WTC11 (cell line): ENCODE measurements at places on chromosomes 3 and 15.

- no peak for DNase-seq
Observed at GRCh38 chr3:160473978-160474377, 24.4 kb upstream of the TRIM59 start.

- DNase-seq, result no peak
Observed at GRCh38 chr3:146739203-146739671, 134.1 kb upstream of the PLSCR5 start.

GRCh38 chr15:99969261-99969920, 236.2 kb upstream of the LYSMD4 start:
- DNase-seq, result no peak

- DNase-seq, result no peak
Observed at GRCh38 chr3:172974969-172975368, 166.1 kb downstream of the SPATA16 start.

GRCh38 chr15:92231461-92231860, 162.2 kb upstream of the ST8SIA2 start:
- no peak for DNase-seq

DNA sequence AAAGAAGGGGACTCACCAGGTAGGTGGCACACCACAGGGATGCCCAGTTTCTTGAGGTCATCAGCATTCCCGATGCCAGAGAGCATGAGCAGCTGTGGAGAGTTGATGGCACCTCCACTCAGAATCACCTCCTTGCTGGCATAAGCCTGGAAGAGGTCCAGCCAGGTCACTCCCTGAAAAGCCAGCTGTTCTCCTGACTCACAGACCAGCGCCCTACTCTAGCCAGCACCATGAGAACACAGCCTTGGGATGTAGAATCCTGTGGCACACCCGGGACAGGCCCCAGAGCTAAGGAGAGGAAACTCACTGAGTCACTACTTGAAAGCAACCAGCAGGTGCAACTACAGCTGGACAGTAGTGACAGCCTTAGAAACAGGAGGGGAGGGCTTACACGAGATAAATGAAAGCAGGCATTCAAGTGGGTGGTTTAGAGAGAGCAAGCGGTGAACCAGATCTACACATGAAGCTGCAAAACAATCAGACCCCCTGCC, 24.5 kb downstream of the CHDH start:
- DNase-seq, result no peak

GRCh38 chr15:40388941-40389823, 6.7 kb downstream of the KNSTRN start:
- DNase-seq, result no peak

DNA sequence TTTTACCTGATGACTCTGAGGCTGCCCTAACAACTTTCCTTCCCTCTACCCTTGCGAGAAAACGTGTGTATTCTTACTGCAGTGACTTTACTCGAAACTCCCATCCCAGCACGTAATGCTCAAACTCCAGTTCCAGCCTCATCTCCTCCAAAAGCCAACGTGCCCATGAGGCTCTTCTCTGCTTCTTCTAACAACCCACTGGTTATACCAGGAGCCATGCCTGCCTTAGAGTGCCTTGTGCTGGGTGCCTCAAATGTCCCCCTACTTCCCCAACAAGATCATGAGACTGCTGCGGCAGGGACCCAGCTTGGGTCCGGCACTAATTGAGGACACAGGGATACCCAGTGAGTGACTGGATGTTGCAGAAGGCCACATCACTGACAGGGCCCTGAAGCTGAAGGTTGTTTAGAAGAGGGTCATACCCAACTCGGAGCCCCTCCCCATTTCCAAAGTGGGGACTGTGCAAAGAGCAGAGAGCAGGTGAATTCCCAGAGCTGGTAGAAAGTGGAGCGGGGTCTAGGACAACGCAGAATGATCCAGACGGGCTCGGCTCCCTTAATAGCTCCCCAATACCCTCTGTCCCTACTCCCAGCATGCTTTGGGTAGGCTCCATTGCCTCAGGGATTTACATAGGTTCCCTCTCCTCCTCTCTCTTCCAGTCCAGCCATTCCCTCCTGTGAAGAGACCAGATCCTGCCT, 71.4 kb downstream of the BDH1 start:
- DNase-seq, result no peak

DNA sequence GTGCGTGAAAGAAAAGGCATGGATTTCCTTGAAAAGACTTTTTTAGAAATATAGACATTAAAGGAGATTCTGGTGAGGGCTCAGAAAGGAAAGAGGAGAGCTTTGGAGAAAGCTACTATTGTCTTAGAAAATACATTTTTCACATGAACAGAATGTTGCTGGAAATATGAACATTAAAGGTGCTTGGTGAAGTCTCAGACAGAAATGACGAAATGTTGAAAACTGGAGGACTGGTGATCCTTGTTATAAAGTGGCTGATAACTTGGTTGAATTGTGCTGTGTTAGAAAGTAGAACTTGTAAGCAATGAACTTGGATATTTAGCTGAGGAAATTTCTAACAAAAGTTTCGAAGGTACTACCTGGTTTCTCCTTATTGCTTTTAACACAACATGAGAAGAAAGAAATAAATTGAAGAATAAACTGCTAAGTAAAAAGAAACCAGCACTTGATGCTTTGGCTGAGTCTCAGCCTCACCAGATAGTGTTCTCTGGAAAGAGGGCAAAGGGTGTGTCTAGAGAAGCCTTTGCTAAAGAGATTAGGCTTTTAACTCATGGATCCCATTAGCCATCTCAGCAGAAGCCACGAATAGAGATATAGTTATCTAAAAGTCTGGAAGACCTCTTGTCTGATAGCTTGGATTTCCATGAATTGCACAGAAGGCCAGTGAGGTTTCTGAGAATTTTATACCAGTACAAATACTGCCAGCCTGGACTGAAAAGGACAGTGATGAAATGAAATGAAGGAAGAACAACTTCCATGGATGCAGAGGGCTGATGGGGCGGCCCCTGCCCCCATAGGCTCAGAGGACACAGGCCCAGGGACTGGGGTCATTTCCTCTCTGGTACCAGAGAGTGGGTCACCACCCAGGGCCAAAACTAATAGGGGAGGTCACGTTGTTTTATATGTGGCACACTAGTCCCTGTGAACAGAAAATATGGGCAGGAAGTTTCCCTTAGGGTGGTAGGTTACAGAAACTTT, 91.5 kb downstream of the RPL22L1 start:
- no peak for DNase-seq

DNA sequence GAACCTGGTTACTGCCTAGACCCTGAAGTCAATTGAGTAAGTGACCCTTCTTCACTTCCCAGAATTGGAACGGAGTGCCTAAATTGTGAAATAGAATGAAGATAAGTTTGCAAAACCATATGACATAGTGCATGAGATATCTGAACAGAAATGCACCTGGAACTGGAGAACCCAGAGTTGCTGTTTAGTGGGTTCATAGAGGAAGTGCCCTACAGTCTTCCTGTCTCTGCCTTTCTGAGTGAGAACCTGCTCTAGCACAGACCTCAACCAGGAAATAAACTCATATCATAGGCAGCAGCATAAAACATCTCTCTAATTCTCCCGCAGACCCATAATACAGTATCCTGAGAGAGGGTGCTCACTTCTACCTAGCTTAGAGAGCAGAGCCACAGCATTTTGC, 82.9 kb downstream of the EOMES start:
- no peak for DNase-seq

DNA sequence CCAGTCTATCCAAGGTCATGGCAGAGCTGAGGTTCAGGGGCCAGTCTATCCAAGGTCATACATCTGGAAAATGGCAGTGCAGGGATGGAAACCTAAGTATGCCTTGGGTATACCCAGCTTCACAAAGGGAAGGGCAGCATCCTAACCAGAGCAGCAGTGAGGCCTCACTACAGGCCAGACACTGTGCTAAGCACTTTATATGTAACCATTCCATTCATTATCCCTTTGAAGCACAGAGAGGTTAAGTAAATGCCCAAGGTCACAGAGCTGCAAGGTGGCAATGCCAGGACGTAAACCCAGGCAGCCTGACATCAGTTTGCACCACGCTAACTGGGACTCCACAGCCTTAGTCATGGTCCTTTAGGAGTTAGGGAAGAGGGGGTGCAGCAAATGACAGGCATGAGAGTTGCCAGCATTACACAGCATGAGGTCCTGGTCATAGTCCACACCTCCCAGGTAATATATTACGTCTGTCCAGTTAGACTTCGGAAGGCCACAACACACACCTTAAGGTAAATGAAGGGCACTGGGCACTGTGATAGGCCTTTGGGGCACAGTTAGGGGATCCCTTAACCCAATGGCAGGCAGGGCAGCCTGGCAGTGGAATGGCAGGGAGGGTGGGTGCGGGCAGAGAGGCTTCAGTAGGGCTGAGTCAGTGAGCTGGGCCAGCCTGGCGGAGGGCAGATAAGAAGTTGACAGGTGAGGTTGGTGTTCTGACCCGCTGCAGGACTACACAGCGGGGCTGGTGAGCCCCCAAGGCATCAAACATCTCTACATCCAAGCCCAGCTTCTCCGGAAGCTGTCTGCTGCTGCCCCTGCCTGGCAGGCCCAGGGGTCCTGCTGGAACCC, 21.1 kb upstream of the CORO2B start:
- DNase-seq, result no peak

GRCh38 chr3:195551381-195551978, 8.4 kb upstream of the PPP1R2 start:
- no peak for DNase-seq

- DNase-seq, result no peak
Observed at GRCh38 chr3:17412950-17413530, 329.4 kb downstream of the TBC1D5 start.

DNA sequence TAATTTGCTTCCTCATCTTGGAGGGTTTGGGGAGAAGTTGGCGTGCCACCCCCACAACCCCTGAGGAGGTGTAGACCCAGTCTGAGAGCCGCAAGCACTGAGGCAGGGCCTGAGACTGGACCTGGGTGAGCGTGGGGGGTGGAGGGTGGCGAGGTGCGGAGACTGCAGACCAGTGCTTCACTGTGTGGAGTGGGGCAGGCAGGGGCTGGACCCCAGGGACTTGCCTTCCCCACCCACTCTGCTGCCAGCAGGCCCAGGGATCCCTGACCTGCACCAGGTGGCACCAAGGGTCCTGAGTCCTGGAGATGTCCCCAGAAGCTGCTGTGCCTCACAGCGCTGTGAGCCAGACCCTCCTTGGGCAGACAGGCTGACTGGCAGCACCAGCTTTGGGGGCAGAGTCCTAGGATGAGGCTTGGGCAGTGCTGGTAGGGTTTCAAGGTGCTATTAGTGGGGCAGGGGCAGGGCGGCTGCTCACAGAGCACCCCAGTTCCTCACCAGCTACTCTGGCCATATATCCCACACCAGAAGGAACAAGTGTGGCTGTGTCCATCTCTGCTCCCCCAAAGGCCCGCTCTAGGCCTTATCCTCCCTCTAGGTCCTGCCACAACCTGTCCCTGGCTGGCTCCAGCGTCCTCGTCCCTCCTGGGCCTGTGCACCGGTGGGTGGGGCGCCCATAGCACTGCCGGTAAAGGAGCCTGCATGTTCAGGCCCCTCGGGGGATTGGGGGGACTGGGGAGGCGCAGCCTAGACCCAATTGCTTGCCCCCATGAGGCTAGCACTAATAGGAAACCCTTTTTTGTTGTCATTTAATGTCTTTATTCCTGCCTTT, 11.8 kb downstream of the ZBTB47 start:
- DNase-seq, result no peak

GRCh38 chr3:179072100-179072438, 460 bp upstream of the ZMAT3 start:
- no peak for DNase-seq

- DNase-seq, result no peak
Observed at GRCh38 chr3:193983846-193984818, 151.8 kb upstream of the HES1 start.

GRCh38 chr15:68354923-68355322, 77.0 kb downstream of the ITGA11 start:
- DNase-seq, result no peak

GRCh38 chr3:191476066-191476772, 15.3 kb downstream of the PYDC2 start:
- DNase-seq, result no peak

DNA sequence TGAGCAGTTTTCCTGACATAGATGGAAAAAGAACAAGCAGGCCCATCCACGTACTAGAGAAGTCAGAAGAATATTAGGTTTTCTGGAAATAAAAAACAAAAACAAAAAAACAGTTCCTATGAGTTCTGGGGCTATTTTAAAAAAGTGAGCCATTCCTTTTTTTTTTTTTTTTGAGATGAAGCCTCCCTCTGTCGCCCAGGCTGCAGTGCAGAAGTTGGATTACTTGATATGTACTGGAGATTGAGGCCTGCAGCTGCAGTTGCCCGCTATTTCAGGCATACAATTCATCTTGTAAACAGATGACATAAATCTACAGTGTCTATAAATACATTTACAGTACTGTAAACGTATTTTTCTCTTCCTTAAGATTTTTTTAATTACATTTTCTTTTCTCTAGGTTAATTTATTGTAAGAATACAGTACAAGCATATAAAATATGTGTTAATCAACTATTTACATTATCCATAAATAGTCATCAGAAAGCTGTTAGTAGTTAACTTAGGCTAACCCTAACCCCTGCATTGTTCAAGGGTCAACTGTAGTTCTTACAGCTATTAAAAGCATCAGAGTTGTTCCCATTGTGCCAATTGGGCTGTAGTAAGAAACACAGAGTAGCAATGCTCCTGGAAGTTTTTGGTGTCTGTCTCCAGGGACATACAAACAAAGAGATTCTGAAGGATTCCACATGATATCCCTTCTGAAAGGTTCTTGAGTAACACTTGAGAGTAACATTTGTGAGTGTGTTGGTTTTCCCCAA, 11.2 kb upstream of the ACTL6A start:
- no peak for DNase-seq

DNA sequence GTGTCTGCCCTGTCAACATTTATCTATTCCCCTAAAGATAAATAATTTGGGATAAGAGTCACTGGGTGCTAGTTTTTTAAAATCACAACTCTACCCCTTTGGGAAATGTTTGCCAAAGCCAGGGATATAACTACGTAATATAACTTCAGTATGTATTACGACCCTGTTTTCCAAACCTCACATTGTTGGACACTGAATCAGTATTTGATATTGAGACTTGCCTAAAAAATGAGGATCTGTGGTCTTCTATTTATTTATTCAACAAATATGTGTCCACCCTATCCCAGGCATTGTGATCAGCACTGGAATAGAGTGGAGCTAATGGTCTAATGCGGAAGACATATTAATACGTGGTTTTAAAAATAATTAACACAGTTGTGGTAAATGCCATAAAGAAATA, 4.5 kb upstream of the MGA start:
- DNase-seq, result no peak
